ENCODE measurements at places on chromosomes 1 and 21.
A peak's percentile ranks its signal among the peaks of the same experiment; 100 is the strongest.

DNA sequence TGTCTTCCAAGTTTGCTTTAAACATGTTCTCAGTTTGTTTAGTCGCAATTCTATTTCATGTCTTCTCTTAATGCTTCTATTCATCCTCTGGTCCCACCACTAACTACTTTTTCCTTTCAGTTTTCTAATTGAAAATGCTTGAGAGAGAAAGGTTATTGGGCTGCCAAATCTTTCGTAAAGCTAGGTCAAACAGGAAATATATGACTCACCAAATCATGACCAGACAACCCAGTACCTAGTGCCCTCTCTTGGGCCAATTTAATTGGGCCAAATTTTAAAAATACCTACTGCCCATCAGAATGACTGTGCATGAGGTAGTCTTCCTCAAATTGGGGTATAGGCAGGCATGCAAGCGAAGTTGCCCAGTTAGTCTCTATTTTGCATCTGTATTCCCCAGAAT lies 295.4 kb upstream of the PBX1 start:
- no peak for DNase-seq

DNA sequence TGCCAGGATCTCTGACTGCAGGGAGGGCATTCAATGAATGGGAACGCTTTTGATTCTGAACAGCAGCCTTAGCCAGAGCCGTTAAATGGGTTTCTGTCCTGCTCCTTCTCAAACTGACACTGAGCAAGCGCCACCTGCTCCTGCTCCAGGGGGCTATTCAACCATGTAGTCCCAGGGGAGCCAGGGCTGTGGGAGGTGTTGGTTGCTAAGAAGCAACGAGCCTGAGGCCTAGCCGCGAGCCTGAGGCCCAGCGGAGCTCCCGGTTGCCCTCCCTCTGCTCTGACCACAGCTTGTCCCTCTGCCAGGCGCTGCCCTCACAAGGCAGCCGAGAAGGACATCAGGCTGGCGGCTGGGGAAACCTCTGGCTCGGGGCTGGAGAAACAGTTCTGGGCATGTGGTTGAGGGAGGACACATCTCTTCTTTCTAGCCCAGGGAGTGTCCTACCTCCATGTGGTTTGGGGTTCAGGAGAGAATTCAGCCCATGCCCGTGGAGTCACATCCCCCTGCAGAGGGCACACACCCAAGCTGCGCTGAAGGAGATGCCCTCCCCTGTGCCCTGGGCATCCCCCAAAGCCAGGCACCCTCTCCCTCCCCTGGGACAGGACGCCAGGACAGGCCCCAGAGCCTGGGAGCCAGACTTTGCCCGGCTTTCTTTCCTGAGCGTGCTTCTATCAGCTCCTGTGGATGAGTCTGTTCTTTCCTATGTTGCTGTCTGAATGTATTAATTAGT lies 18.0 kb downstream of the PCP4 start:
- no peak for DNase-seq

GRCh38 chr1:55472115-55472514 lies 257.0 kb upstream of the USP24 start:
- no peak for DNase-seq

DNA sequence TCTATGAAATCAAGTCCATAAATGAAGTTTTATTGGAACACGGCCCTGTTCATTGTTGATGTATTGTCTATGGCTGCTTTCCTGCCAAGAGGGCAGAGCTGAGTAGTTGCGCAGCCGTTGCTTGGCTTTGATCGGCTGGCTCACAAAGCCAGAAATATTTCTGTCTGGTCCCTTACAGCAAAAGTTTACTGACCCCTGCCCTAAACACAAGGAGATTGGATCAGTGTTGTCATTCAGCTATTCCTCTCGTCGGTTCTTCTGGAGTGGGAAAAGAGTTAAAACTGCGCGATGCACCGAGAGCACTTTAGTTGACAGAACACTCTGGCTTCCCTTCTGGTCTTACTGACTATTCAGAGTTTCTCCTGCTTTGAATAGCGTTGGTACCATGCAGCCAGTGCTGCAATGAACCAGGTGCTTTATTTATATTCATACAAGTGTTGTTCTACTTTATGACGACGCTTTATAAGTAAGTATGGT lies 868 bp downstream of the ZBTB40 start:
- no peak for DNase-seq

DNA sequence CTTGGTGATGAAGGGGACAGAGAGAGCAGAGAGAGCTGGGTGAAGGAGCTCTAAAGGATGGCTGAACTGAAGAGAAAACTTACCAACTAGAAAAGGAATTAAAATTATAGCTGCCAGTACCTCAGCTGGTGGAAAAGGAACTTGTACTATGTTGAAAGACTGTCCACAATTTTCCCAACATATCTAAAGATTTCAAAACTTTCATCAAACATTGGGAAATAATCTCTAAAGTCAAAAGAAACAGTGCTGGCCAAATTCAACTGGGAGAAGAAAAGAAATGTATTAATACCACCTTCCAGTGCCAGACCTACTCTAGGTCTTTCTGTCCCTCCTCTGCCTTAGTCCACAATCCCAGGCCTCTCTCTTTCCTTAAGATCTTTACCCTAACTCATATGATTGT lies 6.1 kb downstream of the SMG5 start:
- no peak for DNase-seq

GRCh38 chr21:37458669-37459276 lies 92.2 kb downstream of the DYRK1A start:
- DNase-seq = no peak

DNA sequence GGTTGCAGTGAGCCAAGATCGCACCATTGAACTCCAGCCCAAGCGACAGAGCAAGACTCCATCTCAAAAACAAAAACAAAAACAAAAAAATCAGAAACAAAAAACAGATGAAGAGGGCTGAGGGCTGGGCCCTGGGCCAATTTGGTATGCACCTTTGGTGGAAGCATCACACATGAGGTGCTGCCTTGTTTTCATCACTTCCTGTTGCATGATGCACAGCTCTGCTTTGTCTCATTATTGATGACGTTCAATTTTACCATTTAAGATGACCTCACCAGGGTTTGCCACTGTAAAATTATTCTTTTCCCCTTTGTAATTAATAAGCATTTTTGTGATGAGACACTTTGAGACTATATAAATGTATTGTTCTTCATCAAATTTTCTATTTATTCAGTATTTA lies 9.8 kb upstream of the IFNAR2 start:
- DNase-seq = peak; percentile 34

DNA sequence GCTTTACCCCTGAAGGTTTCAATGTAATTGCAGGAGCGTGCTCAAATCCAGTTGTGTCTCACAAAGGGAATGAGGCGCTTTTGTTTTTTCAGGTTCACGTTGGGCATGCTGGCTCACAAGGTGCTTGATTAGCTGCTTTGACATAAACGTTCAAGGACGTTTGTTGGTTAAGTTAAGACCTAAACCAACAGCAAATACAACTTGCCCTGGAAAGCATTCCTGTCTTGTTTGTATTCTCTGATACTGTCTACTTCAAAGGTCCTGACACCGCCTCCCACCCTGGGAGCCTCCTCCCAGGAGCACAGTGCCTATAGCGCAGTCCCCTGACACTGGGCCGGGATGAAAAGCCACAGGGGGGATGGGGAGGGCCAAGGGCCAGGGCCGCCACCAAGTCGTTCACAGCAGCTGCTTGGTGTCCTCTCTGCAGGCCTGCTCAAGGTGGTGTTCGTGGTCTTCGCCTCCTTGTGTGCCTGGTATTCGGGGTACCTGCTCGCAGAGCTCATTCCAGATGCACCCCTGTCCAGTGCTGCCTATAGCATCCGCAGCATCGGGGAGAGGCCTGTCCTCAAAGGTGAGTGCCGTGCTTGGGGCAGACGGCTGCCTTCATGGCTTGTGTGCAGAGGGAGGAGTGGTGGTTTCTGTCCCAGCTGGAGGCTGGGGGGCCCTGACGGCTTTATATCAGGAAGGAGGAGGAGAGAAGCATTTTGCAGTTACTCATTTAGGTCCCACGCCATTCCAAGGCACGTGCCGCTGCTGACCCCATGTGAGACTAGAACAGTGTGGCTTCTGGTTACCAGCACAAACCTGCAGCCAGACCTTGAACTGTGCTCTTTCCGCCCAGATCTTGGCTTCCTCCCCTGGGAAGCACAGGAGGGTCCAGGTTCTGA lies 6.1 kb downstream of the FAM3B start:
- DNase-seq = no peak

DNA sequence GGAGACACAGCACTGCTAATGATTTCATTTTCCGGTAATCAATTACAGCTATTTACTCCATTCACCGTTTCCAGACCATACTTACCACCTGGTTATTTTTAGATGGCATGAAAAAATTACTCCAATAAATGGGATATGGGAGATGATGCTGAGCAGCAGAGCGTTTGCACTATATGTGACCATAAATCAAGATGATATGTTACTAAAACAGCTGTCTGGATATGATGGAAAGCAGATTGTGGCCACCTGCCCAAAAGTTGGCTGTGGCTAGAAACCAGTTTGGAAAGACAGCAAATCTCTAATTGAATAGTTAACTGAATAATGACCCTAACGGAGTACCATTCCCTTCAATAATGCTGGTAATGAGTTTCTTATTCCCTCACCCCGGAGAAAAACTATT lies 22.5 kb upstream of the KCTD3 start:
- DNase-seq = no peak

GRCh38 chr1:12460911-12461621 lies 156.9 kb downstream of the DHRS3 start:
- no peak for DNase-seq

- DNase-seq = no peak
Measured at GRCh38 chr1:189657715-189658114, 819.9 kb downstream of the BRINP3 start.

- no peak for DNase-seq
Measured at GRCh38 chr1:51946300-51946699, 44.2 kb downstream of the RAB3B start.

DNA sequence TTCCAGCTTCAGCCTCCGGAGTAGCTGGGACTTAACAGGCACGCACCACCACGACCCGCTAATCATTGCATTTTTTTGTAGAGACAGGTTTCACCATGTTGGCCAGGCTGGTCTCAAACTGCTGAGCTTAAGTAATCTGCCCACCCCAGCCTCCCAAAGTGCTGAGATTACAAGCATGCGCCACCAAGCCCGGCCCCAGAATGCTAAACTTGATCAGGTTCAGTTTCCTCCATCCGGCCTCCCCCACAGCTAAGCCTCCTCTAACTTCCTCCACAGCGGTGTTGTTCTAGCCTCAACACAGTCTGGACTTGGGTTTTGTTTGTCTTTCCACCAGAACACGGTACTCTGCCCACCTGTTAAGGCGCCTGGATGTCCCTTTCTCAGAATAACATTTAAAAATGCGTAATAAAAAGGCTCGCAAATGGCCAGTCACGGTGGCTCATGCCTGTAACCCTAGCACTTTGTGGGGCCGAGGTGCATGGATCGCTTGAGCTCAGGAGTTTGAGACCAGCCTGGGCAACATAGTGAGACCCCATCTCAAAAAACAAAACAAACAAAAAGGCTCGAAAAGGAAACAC lies 2.4 kb downstream of the PARP1 start:
- peak; percentile 22 for DNase-seq

GRCh38 chr1:15254559-15254958 lies 7.5 kb downstream of the FHAD1 start:
- no peak for DNase-seq

DNA sequence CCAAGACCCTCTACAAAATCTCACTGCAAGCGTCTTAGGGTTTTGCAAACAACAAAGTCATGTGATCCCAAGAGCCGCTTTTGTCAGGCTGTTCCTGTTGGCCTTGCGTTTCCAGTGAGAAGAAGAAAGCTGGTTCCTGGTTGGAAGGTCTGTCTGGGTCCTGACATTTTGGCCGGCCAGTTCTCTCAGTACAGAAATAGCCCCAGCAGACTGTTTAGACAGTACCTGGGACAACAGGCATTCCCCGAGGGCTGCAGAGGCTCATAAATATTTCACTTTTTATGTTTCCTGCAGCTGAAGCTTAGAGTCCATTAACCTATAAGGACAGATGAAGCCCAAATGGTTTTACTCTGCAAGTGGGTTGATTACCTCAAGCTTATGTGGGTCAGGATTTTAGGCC lies 8.6 kb downstream of the GPR137B start:
- DNase-seq = no peak

GRCh38 chr21:36465478-36465877 lies 14.4 kb downstream of the CLDN14 start:
- no peak for DNase-seq

- DNase-seq = no peak
Measured at GRCh38 chr1:82879701-82880305, 1079.1 kb downstream of the ADGRL2 start.

GRCh38 chr1:18491168-18491567 lies 10.4 kb downstream of the KLHDC7A start:
- DNase-seq = no peak

DNA sequence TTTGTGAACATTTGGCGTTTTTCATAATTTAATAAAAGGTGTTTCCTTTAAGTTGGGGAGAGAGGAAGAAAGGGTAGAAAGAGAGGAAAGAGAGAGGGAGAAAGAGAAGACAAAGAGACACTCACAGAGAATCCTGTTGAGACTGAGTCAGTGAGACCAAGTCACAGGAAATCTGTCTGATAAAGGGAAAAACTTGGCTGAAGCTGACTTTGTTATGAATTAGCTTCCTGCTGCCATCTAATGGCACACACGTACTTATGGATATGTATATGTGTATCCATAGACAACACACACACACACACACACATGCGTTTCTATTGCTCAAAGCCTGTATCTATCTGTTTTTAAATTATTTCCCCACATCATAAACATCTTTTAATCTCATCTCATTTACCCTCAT lies 42.5 kb upstream of the DISC1 start:
- no peak for DNase-seq

DNA sequence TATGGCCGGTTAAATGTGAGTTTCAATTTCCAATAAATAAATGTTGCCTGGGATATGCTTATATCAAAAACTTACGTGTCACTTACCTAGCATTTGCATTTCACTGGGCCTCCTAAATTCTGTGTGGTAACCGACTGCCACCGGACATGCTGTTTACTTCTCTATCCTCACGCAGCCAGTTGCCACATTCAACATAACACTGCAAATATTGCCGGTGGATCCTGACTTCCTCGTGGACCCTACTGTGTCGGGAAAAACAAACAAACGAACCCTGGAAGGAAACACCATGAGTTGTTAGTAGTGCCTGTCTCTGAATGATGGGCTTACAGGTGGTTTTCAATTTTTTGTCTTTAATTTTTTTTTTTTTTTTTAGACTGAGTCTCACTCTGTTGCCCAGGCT lies 54.1 kb downstream of the RIPK4 start:
- no peak for DNase-seq

DNA sequence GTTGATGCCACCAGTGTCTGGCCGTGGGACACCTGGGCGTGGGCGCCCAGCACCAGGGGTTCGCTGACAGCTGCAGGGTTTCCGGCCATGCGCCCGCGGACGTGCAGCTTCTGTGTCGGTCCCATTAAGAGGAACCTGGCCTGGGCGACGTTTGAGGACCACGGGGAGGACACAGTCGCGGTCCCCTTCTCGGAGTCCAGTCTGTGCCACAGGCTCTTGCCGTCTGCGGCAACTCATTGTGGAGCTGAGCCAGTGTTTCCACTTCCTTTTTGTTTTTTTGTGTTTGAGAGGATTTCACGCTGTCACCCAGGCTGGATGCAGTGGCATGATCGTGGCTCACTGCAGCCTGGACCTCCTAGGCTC lies 1.6 kb upstream of the C1orf159 start:
- no peak for DNase-seq

- DNase-seq = no peak
Measured at GRCh38 chr1:54663725-54664124, 22.1 kb downstream of the MROH7 start.

All from CD4-positive, alpha-beta memory T cell (primary cell).